Common myeloid progenitor, CD34-positive (primary cell): ENCODE measurements at places on chromosomes 1 and 21.

- DNase-seq, result no peak
Observed at GRCh38 chr21:45386336-45386727, 18.6 kb upstream of the COL18A1 start.

DNA sequence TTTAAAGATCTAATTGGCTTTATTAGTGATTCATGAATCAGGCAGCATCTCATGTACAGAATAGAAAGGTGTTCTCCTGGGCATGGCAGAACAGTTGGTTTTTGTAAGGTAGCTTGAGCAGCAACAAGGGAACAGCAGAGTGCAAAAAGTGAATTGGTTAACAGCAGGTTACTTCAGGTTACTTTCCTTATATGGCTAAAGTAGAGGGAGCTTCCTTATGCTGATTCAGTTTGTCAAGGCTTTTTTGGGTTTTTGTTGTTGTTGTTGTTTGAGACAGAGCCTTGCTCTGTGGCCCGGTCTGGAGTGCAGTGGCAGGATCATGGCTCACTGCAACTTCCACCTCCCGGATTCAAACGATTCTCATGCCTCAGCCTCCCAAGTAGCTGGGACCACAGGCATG lies 132.8 kb downstream of the CDC7 start:
- DNase-seq, result no peak

DNA sequence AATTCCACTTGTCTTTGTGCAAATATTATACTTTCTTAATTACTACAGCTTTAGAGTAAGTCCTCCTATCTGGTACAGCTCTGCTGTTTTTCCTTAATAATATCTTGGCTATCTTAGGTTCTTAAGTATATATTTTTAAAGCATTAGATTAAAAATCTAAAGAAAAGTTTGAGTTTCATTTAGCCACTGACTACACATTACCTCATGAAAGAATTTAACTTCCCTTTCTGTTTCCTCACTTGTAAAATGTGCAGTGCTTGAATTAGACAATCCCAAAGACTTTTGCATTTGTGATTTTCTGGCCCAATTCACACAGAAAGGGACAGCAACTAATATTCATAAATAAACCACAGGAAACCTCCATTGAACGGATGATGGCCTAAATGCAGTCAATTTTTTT lies 126.4 kb upstream of the SAMSN1 start:
- DNase-seq, result no peak

DNA sequence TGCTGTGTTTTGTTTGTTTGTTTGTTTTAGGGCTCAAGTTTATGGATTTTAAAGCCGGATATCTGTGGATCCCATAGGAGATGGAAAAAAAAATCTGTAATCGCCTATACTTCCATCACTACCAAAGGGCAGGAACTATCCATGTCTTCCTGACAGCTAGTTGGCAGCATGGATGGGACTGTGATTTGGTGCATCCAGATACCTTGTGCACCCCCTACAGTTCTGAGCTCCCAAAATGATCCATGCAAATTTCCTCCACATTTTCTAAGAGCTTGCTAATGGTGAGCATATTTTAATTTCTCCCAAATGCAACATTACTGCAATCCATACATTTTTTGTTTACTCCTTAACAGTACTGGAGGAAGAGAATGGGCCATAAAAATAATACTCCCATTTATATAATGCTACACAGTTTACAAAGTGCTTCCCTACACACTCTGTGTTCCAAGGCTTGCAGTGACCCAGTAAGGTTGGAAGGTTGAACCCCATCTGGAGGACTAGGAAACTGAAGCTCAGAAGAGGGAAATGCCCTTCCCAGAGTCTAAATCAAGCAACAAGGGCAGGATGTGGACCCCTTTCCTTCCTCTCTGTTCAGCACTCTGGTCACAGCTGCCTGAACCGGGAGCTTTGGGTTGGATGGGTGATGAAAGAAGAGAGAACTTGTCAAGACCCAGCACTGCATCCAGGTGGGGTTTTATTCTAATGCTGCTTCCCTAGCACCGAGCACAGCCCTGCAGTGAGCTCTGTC lies 48.0 kb downstream of the CAPN8 start:
- DNase-seq, result no peak

GRCh38 chr1:69433073-69433472 lies 134.6 kb upstream of the LRRC7 start:
- no peak for DNase-seq

DNA sequence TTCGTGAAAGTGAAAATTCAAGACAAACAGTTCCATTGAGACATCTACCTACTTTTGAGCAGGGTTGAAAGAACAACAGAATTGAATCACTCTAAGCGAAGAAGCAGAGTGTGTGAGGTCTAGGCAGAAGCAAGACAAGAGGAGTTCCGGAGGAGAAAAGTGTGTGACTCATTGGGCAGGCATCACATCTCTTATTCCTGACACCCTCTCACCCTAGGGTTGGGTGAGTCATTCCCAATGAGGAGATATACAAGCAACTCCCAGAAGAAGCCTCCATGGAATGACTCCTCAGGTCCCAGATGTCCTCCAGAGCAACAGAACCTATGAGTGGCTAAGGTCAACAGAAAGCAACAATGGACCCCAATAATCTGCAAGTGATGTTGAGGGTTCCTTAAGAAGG lies 138.1 kb downstream of the TPR start:
- DNase-seq, result no peak

DNA sequence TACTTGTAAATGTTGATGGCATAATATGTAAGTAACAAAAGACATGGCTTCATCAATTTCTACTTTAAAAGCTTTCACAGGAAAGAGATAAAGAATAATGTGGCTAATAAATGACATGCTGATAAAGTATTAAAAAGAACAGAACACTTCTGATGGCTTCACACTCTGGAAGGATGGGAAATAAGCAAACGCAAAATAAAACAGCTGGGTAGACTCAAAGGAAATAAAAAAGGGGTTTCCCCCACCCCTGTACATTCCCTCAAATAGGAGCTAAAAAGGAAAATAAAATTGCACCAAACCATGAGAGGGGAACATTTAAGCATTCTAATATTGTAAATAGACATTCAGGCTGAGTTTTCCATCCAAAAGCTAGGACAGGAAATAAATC lies 27.0 kb upstream of the DYRK1A start:
- DNase-seq, result no peak

GRCh38 chr1:171468120-171468750 lies 17.1 kb upstream of the PRRC2C start:
- DNase-seq, result no peak

DNA sequence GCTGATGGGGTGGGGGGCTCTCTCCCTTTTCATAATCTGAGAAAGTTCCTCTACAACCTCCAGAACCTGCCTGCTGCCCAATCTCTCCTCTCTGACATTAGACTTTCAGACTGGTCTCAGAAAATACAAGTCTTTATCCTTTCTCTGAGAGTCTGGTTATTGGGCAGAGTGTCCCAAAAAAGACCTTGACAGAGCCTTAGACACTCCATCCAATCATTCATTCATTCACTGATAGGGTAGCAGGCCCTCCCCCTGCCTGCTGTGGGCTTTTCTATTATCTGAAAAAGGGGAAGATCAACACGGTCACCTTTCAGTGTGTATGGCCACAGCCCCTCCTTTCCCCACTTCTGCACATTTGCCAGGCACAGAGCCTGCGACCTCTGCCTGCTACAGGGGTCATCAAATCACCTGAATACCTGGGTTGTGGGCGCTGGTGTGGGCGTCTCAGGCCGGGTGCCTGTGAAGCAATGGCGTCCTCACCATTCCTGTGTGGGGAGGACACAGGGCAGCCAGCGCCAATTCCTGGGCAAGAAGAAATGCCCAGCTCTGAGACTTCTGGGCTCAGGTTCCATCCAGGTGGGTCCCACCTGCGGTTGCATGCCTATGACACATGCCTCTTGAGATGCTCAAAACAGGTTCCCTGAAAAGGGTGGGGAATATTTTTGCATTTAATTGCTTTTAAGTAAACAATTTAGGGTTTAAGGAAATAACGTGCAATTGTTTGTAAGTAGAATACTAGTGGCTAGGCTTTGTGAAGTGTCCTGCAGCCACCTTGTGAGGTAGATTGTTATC lies 52.8 kb downstream of the ELK4 start:
- no peak for DNase-seq

GRCh38 chr1:209307846-209308245 lies 275.7 kb upstream of the CAMK1G start:
- DNase-seq, result no peak

- no peak for DNase-seq
Observed at GRCh38 chr21:42454786-42455185, 41.2 kb downstream of the RSPH1 start.

DNA sequence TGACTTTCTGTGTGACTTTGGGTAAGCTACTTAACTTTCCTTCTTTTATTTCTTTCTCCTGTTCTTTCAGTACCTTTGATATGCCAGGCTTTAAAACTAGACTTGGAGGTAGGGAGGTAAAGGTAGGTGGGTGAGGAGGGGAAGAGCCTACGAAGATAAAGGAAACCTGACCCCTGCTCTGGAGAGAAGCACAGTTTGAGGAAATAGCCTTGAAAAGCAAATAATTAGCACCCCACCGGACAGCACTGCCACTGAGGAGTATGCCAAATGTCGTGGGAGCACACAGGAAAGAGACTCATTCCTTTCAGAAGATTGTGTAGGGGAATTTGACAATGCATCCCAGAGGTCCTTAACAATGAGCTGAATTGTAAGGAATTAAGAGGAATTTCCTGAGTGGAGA lies 65.2 kb upstream of the SPAG17 start:
- DNase-seq, result no peak

DNA sequence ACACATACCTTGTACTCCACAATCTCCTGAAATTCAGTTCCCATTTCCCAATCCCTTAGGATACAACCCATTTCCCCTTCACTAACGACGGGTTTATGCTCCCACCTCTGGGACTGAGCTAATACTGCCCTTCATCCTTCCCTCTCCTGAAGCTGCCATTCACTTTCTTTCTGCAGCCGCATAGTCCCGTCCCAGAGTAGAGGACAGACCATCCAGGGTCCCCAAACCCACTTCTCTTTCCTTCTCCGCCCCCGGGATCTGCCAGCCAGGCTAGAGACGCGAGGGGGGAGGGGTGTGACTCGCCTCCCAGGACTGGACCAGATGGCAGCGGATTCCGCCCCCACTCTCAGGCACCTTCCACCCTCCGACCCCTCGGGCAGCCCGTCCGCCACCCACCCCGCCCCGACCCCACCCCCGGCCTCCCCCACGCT lies 679 bp downstream of the ABL2 start:
- no peak for DNase-seq

DNA sequence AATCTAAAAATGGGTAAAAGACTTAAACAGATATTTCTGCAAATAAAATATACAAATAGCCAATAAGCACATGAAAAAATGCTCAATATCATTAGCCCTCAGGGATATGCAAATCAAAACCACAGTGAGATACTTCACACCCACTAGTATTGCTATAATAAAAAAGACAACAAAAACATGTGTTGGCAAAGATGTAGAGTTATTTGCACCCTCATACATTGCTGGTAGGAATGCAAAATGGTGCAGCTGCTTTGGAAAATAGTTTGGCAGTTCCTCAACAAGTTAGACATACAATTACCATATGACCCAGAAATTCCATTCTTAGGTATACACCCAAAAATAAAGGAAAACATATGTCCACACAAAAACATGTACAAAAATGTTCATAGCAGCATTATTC lies 30.2 kb downstream of the ZZZ3 start:
- DNase-seq, result no peak

- DNase-seq, result no peak
Observed at GRCh38 chr1:61204528-61204927, 122.2 kb downstream of the NFIA start.

GRCh38 chr1:119920104-119920968 lies 24.0 kb upstream of the ADAM30 start:
- DNase-seq, result no peak

DNA sequence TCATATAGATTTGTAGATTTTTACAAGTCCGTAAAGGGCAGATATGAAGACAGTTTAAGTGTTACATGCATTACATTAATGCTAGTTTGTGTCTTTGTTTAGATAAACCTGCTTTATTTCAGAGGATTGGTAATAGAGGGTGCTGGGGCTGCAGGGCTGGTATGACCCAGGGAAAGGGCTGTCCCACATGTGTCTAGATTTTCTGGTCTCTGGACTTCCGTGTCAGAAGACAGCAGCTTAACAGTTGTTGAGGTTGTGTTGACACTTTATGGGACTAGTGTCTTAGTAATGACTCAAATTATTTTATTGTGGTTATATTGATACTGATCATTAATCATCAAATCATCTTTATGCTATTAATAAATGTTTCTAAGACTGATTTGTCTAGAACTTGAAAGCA lies 10.1 kb downstream of the PRDM2 start:
- DNase-seq, result no peak

GRCh38 chr1:18237371-18237770 lies 129.8 kb downstream of the IGSF21 start:
- no peak for DNase-seq

GRCh38 chr1:115274467-115274866 lies 63.6 kb downstream of the NGF start:
- DNase-seq, result no peak

GRCh38 chr1:159532922-159533321 lies 2.9 kb downstream of the OR10J5 start:
- no peak for DNase-seq

DNA sequence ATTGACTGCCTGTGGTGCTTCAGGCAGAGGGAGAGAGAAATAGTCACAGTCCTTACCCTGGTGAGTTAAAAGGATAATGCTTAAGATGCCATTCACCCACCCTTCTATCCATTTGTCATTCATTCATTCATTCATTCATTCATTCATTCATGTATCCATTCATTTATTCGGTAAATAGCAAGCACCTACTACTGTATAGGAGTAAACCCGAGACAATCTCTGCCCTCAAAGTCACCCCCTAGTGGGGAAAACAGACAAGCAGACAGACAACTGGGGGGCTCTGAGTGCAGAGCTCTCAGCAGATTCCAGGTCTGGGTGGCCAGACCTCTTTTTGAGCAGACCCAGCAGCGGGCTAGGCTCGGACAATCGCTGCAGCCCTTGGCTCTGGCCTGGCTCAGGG lies 14.1 kb upstream of the ACTL8 start:
- no peak for DNase-seq

- no peak for DNase-seq
Observed at GRCh38 chr1:215824245-215824644, 257.1 kb downstream of the KCTD3 start.

DNA sequence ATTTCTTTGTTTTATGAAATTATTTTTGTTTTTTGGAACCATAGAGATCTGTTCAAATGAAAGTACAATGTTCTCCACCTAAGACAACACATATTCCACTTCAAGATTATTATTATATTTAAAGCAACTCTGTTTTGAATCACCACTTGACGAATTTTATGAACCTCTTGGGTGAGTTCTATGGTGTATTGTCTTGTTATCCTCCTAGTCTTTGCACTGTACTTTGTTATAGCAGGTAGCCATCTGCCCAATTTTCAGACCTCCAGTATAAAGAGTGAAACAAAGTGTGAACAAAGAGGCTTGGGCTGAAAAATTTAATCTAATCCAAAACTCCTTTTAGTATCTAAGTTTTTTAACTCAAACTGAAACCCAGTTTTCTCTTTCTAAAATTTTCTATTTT lies 71.0 kb downstream of the LRRC7 start:
- DNase-seq, result no peak

GRCh38 chr1:234871710-234872271 lies 256.8 kb downstream of the TOMM20 start:
- no peak for DNase-seq

DNA sequence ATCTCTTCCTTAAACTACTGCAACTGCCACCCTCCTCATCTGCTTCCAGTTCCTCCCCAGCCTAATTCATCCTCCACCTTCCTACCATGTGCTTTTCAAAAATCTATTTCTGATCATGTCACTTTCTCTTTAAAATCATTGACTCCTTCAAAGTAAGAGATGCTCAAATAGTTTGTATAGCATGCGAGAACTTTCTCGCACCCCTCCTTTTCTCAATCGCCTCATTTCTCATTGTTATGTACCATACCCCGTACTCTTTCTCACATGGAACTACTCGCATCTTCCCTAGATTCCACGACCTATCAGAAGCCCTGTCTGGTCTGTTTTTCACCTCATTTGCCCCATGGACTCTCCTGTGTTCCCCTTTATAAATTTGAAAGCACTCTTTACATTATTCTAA lies 238.2 kb downstream of the NRIP1 start:
- peak; percentile 2 for DNase-seq
